ENCODE measurements at places on chromosomes 12 and 14.

DNA sequence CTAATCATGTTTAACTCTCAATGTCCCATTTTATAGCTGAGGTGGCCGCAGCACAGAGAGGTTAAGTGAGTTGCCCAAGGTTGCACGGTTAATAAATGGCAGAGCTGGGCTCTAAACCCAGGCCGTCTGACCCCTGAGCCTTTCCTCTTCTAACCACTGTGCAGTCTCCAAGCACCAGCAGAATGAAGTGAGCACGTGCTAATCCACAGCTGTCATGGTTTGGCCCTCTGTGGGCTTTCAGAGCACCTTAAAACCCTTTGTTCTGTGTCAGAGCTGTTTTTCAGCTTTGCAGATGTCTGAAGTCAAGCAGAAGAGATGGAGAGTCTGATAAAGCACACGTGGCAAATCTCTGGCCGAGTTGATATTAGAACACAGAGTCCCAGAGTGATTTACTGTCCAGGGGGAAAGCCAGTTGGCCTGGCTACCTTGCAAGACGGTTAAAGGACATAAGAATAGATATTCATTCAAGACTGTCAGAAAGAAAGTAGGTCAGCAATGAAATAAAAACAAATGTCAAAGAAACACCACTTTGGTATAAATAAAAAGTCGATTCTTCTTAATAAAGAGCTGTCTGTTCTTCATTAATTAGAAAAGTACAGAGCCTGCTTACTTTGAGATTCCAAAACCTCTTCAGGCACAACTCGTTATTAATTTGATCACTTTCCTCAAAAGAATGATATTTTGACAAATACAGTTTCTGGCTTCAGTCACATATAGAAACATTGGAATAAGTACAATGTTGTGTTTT lies 107.3 kb downstream of the CRADD start:
- DNase-seq = no peak

DNA sequence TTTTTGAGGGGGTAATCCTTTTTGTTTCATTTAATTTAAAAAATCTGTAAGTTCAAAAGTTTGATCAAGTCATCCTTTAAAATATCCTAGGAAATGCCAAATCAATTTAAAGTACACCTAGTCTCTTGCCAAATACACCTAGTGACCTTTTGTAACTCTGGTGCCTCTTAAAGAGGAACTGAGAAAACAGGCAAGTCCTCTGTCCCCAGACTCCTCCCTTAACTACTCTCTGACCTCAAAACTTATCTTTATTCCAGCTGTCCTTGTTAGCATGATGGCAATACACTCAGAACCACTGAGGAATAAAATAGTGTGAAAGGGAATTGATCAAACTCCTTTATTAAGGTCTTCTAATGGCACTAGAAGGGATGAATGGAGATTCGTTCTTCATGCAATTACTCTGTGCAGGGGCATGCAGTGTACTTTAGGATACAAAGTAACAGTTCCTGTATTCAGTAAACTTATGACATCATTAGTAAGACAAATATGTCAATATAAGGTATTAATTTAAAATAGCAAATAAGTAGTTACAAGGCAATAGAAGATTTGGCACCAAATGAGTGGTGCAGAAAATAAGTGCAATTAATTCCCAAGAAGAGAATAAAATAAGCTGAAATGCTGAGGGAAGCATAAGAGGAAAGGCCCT lies 3.3 kb downstream of the FAR2 start:
- no peak for DNase-seq

- no peak for DNase-seq
Measured at GRCh38 chr14:57244106-57244505, 24.6 kb downstream of the EXOC5 start.

DNA sequence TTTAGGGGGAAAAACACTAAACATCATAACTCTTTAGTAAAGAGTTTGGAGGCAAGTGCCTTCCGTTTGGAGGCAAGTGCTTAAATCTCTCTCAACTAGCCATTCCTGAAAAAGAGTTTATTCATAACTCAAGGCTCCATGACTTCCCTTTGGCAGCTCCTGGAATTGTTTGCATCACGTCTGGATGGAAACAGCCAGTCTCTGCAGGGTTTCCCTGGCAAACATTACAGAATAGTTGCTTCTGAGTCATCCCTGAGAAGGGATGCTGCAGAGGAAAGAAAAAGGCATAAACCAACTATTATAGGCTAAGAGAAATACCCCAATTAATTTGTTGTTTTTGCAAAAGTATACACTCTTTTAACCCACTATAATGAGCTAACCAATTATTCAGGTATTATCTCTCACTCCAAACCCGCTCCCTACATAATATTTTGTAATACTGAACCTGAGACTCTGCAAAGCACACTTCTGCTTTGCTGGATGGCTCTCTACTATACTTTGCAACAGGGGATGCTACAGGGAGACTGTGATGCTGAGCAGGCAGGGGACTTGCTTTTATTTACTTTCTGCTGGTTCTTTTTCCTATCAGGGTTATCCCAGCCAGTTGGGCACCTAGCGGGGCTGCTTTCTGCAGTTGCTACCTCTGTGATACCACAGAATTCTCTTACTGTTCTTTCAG lies 497.7 kb downstream of the FUT8 start:
- DNase-seq = no peak

DNA sequence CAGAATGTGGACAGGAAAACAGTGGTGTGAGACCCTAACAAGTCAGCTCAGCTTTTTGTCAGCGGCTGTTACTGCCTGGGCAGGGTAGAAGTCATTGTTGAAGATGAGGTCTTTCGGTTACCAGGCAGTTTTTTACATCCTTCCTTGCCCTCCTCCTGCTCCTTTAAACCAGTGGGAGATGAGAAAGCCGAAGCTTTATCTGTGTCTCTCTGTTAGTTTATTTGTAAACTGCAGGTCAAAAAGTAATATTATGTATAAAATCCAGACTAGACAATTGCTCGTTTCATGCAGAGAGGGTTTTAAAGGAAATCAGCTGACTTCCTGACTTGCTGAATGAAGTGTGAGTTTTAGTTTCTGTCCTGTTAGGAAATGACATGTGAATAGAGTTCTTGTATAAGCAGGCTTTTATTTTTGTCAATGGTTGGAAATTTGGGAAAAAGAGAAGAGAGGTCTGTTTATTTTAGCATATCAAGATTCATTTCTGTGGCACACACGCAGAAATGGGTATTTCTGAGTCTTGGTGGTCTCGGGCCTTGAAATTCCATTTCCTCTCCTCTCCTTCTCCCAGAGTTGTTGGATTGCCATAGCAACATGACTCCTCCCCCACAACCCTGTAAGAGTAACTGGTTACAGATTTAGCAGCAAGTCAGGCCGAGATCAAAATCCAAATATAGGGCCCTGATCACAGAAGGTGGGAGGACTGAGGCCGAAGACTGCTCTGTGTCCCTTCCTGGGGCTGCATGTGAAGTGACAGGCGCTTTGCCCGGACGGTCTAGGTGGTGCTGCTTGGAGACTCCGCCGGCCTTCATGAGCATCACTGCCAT lies 60.8 kb downstream of the SAMD4A start:
- no peak for DNase-seq

DNA sequence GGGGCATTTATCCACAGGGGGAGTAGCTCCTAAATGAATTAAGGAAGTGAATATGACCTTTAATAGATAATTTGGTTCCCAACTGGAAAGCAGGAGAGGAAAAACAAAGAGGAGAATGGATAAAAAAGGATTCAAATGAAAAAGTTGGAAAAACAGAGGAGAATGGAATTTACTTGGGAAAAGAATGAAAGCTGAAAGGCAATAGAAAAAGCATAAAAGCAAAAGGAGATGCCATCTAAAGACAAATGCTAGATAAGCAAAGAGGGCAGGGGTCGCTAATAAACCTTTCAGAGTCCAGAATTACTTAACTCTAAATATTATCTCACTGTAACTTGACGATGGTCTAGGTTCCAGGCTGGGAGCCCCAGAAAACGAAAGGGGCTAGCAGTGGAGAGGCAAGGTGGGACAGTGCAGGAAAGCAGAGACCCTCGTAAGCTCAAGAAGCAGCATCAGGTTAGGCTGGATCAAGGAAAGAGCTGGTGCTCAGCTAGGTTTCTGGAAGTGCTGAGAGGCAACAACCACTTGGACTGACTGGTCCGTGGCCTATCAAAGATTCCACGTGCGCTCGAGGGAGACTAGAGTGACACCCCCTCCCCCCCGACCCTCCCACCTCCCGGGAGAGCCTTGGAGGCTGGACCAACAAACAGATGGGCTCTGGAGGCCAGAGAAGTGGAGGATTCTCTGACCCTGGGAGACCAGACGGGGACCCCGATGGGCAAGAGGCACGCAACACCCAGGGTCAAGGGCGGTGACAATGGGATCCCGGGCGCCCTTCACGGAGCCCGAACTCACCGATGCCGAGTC lies 1.2 kb downstream of the SLC2A13 start:
- DNase-seq = no peak

GRCh38 chr12:115332945-115333344 lies 649.0 kb upstream of the TBX3 start:
- no peak for DNase-seq

- DNase-seq = no peak
Measured at GRCh38 chr12:130835011-130835410, 4.0 kb downstream of the STX2 start.
